K562 (cell line): ENCODE measurements at places on chromosomes 7 and 10. TPM values are rescaled to one million over a fixed set of nuclear protein-coding genes. Genes with fewer than 3 reads are reported as not detected.

NUTM2A gene
- 1.6 and 2.8 TPM in 2 replicates for total RNA-seq

SHLD2 gene
- total RNA-seq, result 33.6 and 37.3 TPM in 2 replicates

DNA sequence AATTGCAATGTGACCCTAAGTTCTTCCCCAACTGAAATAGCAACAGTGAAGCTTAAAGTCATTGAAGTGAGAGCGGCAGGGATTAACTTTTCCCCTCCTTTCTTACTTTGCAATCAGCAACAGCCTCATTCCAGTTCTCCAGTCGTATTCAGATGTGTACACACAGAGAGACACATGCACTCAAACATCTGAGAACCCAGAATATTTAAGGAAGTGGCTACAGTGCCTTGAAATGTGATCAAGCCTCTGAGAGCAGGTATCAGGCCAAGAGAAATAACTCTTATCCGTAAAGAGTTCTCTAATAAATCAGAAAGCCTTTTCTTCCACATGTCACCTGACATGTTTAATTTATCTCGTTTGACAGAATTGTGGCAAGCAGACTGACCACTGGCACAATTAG, 388.9 kb upstream of the NPVF start:
- H3K4me3 ChIP-seq, result no peak overlapping the region
- H3K4me1 ChIP-seq, result no peaks in the 10 kb centered on the region
- no peak overlapping the region for H3K27ac ChIP-seq
- DNase-seq, result no peak
- peaks cover 2% of the 10 kb centered on the region for H3K27me3 ChIP-seq
- no peaks in the 10 kb centered on the region for H3K36me3 ChIP-seq

TBXAS1 gene
- total RNA-seq, result 1.9 and 2.7 TPM in 2 replicates

DNA sequence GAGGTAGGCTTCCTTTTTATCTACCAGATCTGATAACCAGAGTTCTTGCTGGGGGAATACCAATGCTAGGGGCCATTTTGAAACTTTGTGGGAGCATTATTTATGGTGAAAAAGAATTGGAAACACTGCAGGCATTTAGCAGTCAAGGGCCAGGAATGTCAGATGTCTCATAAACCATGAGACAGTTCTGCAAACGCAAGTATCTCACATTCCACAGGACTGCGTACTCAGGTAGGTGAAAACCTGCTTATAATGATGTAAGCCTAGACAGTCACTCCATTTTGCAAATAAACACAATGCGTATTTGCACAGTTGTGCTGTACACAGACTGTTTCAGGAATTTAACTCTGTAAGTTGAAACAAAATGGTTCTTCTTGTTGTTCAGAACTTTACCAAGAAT, 33.9 kb downstream of the ECHDC3 start:
- H3K4me1 ChIP-seq, result no peaks in the 10 kb centered on the region
- no peak for DNase-seq
- no peak overlapping the region for H3K4me3 ChIP-seq
- peaks cover 45% of the 10 kb centered on the region for H3K27me3 ChIP-seq

GRCh38 chr7:40507166-40507565, 372.4 kb downstream of the SUGCT start:
- DNase-seq, result peak; percentile 6
- no peaks in the 10 kb centered on the region for H3K4me1 ChIP-seq
- no peaks in the 10 kb centered on the region for H3K36me3 ChIP-seq
- H3K4me3 ChIP-seq, result no peak overlapping the region

DNA sequence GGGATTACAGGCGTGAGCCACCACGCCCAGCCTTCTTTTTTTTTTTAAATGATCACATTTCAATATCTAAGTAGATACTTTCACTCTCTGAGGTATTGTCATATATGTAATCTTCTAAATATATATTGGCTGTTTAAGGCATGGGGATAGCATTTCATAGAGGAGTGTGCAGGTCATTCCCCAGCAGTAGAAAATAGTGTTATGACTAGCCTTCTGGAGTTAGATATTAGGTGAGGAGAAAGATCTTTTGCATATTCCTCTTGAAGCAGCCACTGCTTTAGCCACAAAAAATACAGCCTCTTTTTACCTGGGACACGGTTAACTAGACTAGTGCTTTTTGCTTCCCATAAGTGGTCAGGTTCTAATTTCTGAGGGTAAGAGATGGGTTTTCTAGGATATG, 28.9 kb downstream of the ADD3 start:
- no peaks in the 10 kb centered on the region for H3K36me3 ChIP-seq
- no peak for DNase-seq
- no peaks in the 10 kb centered on the region for H3K27me3 ChIP-seq
- no peak overlapping the region for H3K27ac ChIP-seq
- peaks cover 2% of the 10 kb centered on the region; the same call in 1 of the 3 replicates for H3K4me1 ChIP-seq
- no peak overlapping the region for H3K4me3 ChIP-seq

DNA2 gene
- total RNA-seq, result 45.8 and 47.7 TPM in 2 replicates

COPG2 gene
- 42.4 and 43.0 TPM in 2 replicates for total RNA-seq

- no peaks in the 10 kb centered on the region for H3K36me3 ChIP-seq
- peaks cover 9% of the 10 kb centered on the region; the same call in 1 of the 2 replicates for H3K27me3 ChIP-seq
- H3K4me3 ChIP-seq, result no peak overlapping the region
- no peak for DNase-seq
- no peaks in the 10 kb centered on the region for H3K4me1 ChIP-seq
Observed at GRCh38 chr10:33776419-33777070, 442.1 kb upstream of the NRP1 start.

DNA sequence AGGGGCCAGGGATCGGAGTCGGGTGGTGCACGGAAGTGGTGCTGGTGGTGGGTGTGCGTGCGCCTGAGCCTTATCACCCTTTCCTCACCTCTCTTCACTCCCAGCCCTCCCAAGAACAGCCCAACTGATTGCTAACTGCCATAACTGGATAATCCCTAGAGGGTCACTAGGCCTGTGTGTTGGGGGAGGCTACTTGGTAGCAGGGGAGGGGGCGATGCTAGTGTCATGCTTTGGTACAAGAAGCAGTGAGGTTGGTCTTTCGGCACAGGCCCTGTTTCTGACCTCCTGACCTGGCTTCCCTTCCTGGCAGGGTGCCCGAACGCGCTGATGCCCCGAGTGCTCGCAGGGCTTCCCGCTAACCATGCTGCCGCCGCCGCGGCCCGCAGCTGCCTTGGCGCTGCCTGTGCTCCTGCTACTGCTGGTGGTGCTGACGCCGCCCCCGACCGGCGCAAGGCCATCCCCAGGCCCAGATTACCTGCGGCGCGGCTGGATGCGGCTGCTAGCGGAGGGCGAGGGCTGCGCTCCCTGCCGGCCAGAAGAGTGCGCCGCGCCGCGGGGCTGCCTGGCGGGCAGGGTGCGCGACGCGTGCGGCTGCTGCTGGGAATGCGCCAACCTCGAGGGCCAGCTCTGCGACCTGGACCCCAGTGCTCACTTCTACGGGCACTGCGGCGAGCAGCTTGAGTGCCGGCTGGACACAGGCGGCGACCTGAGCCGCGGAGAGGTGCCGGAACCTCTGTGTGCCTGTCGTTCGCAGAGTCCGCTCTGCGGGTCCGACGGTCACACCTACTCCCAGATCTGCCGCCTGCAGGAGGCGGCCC, 652 bp downstream of the KAZALD1 start:
- peak; percentile 62 for DNase-seq
- peaks cover 6% of the 10 kb centered on the region; the same call in 1 of the 3 replicates for H3K36me3 ChIP-seq
- H3K27me3 ChIP-seq, result no peaks in the 10 kb centered on the region
- H3K27ac ChIP-seq, result peak overlapping the region; percentile 100
- H3K4me3 ChIP-seq, result peak overlapping the region; percentile 53

DNA sequence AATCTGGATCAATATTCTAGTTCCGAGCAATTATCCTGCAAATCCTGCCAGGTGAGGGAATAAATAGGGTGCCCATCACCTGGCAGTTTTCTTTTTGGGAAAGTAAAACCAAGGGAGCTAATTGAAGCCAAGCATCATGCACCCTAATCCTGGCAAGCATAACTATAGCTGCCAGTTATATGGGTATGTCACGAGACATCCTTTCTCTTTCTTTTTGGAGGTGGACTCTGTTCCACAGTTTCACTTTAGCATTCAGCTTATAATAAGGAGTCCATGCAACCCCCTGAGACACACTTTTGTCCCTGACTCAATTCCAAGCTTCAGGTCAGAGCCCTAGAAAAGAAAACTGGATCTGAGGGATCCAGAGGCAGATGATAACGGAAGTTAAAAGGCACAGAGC, 222.5 kb downstream of the PHF14 start:
- peaks cover 4% of the 10 kb centered on the region; the same call in 1 of the 2 replicates for H3K4me1 ChIP-seq
- no peak overlapping the region for H3K27ac ChIP-seq
- no peak for DNase-seq
- H3K4me3 ChIP-seq, result no peak overlapping the region

DNA sequence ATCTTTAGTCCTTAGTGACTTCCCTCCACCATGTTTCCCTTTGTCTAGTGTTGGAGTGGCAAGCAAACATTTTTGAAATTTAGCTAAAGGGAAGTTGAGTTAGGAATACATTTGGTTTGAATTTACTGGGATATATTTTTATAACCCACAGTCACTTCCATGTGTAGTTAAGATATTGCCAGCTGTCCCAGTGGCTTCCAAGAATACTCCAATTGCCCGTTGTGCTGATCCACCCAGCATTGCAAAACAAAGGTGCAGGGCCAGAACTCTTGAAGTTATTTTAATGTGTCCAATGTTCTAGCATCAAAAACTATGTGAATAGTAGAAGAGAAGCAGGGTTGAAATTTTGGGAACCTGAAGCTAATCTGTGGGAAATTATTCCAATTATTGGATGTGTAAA, 2.5 kb upstream of the P4HA1 start:
- H3K27me3 ChIP-seq, result no peaks in the 10 kb centered on the region
- H3K4me3 ChIP-seq, result no peak overlapping the region
- H3K4me1 ChIP-seq, result peaks cover 12% of the 10 kb centered on the region
- peak overlapping the region; percentile 5; the same call in 1 of the 3 replicates for H3K27ac ChIP-seq
- H3K36me3 ChIP-seq, result peaks cover 4% of the 10 kb centered on the region; the same call in 1 of the 3 replicates
- no peak for DNase-seq

- peaks cover 6% of the 10 kb centered on the region; the same call in 2 of the 3 replicates for H3K27me3 ChIP-seq
- H3K4me3 ChIP-seq, result no peak overlapping the region
- no peaks in the 10 kb centered on the region for H3K36me3 ChIP-seq
Observed at GRCh38 chr10:3213758-3214515, 41.4 kb upstream of the PITRM1 start.

DNA sequence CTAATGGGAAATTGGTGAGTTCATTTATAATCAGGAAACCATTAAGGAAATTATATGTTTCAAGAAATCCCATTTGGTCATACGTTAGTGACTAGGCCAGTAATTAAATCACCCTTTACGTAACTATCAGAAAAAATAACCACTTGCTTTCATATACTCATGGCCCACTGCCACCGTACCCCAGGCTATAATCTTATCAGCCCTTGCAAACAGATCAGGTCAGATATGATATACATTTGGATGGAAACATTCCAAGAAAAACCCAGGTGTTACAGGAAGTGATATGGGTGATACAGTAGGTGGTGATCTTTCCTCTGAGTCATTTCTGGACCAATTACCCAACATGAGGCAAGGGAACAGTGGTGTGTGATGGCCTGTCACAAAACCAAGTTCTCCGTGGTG, 481.0 kb upstream of the SEMA3A start:
- H3K4me3 ChIP-seq, result no peak overlapping the region
- H3K27me3 ChIP-seq, result no peaks in the 10 kb centered on the region
- peak; percentile 50 for DNase-seq
- H3K4me1 ChIP-seq, result peaks cover 10% of the 10 kb centered on the region
- no peak overlapping the region for H3K27ac ChIP-seq

DNA sequence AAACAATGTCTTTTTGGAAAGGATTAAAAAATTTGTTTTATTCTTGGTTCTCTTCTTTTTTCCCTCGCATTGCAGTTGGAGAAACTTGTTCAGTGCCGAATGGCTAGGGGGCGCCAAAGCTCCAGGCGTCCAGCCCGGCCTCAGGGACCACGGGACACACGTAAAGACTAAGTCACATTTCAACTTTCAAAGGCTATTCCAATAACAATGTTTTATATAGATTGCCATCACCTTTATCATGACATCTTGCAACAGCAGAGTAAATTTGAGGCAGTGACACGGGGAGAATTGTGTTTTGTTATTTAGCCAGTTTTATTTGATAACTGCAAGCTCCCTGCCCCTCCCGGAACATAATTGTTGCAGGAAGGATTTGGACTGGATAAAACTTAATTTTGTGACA, 2.2 kb upstream of the IGFBP3 start:
- no peaks in the 10 kb centered on the region for H3K4me1 ChIP-seq
- peaks cover 4% of the 10 kb centered on the region for H3K27me3 ChIP-seq
- H3K27ac ChIP-seq, result no peak overlapping the region

GRCh38 chr7:55006499-55006898, 12.3 kb upstream of the EGFR start:
- no peak overlapping the region for H3K4me3 ChIP-seq
- peaks cover 22% of the 10 kb centered on the region for H3K27me3 ChIP-seq
- H3K27ac ChIP-seq, result no peak overlapping the region
- no peaks in the 10 kb centered on the region for H3K36me3 ChIP-seq
- DNase-seq, result no peak
- H3K4me1 ChIP-seq, result peaks cover 5% of the 10 kb centered on the region; the same call in 1 of the 2 replicates

SUN1 gene
- 81.9 and 101 TPM in 2 replicates for total RNA-seq

- H3K27ac ChIP-seq, result no peak within 1 kb of the TSS
- no peak for DNase-seq
- no peak within 1 kb of the TSS for H3K4me3 ChIP-seq
- H3K27me3 ChIP-seq, result peaks cover 14% of the 10 kb centered on the region; the same call in 2 of the 3 replicates
- no peaks in the 10 kb centered on the region for H3K36me3 ChIP-seq
Observed at GRCh38 chr7:73860859-73861258, at the start of gene TMEM270. TMEM270 (plus strand) TSS chr7:73861159; CDS start chr7:73861195, 36 bp downstream.

GRCh38 chr10:99784016-99784726, 1.7 kb downstream of the ABCC2 start:
- no peak overlapping the region for H3K4me3 ChIP-seq
- H3K36me3 ChIP-seq, result no peaks in the 10 kb centered on the region
- H3K4me1 ChIP-seq, result peaks cover 6% of the 10 kb centered on the region; the same call in 1 of the 2 replicates
- H3K27ac ChIP-seq, result peak overlapping the region; percentile 5; the same call in 1 of the 3 replicates

GRCh38 chr7:18515067-18515466, 19.5 kb downstream of the HDAC9 start:
- no peaks in the 10 kb centered on the region for H3K4me1 ChIP-seq
- no peaks in the 10 kb centered on the region for H3K36me3 ChIP-seq
- H3K27ac ChIP-seq, result no peak overlapping the region
- no peak overlapping the region for H3K4me3 ChIP-seq

SEMA3C gene
- 0.16 TPM in 2 replicates for total RNA-seq

H2BK1 gene
- total RNA-seq, result not detected in 2 replicates

DNA sequence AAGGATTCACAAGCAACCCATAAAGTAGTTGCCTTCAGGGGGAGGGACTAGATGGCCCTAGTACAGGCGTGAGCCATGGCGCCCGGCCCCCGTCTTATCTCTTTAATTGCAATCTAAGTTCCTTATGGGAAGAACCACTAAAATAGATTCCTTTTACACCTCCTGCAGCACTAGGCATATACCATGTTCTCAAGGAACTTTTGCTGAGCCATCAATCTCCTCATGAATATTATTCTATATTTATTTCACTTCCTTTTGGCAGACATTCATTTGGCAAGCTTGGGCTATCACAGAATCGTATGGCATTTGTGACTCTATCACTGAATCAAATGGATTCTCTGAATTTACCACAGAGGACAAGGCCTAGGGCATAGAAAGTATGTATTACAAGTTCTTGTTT, 14.8 kb upstream of the DNAJC12 start:
- no peak for DNase-seq
- peaks cover 7% of the 10 kb centered on the region; the same call in 2 of the 3 replicates for H3K4me1 ChIP-seq
- H3K27me3 ChIP-seq, result no peaks in the 10 kb centered on the region
- no peak overlapping the region for H3K27ac ChIP-seq
- no peak overlapping the region for H3K4me3 ChIP-seq
- no peaks in the 10 kb centered on the region; the same call in 2 of the 3 replicates for H3K36me3 ChIP-seq

GALNT17 gene
- total RNA-seq, result 0.11 TPM in 1 of 2 replicates, not detected in the other

ACTR3C gene
- 10.0 and 10.8 TPM in 2 replicates for total RNA-seq

- no peak overlapping the region for H3K4me3 ChIP-seq
- peak; percentile 20 for DNase-seq
- H3K27ac ChIP-seq, result no peak overlapping the region
- H3K36me3 ChIP-seq, result no peaks in the 10 kb centered on the region
Observed at GRCh38 chr10:124798364-124798763, 3.3 kb upstream of the ABRAXAS2 start.

SUN3 gene
- total RNA-seq, result not detected in 2 replicates
